ENCODE measurements at places on chromosomes 7 and 10.

GRCh38 chr7:92650391-92650790 is 60.2 kb upstream of the FAM133B start:
- no peak for DNase-seq

DNA sequence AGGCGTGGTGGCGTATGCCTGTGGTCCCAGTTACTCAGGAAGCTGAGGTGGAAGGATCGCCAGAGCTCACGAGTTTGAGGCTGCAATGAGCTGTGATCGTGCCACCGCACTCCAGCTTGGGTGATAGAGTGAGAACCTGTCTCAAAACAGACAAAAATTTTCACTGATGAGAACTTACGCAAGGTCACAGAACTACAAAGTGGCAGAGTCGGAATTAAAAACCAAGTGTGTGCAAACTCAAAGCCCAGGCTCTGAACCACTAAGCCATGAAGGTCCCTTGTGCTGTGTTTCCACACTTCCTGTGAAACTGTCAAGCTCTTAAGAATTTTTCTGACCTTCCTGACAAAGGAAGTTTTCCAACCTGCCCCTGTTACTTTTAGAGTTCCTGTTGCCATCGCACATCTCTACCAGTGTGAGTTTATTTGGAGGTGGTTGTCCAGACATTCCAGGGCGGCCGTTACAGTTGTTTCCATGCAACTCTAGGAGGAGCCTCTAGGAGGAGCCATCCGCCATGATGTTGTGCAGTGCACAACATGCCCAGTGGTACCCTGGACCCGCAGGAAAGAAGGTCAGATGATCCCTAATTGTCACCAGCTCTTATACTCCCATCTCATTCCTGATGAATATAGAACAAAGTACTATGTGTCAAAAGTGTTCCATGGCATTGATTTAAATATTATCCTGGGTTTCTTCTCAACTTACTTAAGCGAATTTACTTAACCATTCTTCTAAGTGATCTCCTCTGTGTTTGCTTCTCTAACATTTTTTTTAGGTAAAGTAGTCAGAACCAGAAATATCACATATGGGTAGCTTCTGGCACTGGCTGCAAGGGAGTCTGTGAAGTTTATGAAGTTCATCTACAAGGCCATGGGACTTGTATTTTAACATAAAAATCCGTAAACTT is 49.0 kb upstream of the LYZL1 start:
- peak; percentile 20 for DNase-seq

DNA sequence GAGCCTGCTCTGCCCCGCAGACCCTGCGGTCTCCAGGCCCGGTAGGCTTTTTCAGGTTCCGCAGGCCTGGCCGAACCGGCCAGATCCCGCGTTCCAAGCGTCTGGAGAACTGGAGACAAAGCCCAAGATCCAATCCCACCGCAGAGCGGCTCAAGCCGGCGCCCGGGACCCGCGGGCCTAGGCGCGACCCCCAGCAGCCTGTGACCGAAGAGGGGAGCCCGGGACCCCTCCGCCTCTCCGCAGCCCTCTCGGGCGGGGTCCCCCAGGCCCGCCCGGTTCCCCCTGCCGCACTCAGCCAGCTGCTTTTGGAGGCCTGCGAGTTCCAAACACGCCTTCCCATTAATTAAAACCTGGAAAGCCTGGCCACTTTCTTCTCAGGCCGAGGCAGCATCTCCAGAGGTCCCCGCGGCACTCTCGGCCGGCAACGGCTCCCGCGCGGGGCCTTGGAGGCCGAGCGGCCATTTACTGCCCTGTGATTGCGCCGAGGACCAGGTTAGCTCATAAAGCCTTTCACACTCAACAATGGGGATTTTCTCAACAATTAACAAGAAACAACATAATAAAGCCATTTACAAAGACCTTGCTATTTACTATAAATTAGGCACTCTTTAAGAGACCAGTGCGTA is 16.7 kb downstream of the SKIDA1 start:
- DNase-seq, result no peak

DNA sequence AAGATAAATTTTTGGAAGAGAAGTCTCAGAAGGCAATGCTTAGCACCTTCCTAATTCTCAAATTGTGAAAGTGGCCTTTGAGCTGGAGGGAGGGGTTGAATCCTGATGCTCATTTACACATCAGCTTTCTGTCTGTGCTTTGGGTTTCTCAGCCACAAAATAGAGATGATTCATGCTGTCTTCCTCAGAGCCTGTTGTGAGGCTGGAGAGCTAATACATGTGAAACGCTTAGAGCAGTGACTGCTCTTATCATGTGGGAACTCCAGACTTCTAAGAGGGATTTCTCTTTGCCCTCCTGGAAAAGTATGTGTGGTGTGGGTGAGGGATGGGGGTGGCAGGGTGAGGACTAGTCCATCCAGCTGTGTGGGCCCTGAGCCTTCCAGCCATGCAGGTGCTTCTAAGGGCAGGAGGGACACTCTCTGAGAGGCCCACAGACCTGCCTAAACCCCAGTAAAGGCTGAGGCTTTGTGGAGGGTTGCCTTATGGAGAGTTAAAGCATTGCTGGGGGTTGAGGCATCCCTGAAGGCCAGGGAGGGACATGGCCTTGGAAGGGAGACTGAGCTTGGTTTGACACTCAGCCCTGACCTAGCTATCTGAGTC is 4.8 kb upstream of the EVX1 start:
- DNase-seq, result peak; percentile 23

- DNase-seq, result peak; percentile 67
Observed at GRCh38 chr10:49606981-49607535, 3.1 kb upstream of the SLC18A3 start.

GRCh38 chr10:93222211-93222754 is 148.6 kb downstream of the CYP26A1 start:
- peak; percentile 43 for DNase-seq

DNA sequence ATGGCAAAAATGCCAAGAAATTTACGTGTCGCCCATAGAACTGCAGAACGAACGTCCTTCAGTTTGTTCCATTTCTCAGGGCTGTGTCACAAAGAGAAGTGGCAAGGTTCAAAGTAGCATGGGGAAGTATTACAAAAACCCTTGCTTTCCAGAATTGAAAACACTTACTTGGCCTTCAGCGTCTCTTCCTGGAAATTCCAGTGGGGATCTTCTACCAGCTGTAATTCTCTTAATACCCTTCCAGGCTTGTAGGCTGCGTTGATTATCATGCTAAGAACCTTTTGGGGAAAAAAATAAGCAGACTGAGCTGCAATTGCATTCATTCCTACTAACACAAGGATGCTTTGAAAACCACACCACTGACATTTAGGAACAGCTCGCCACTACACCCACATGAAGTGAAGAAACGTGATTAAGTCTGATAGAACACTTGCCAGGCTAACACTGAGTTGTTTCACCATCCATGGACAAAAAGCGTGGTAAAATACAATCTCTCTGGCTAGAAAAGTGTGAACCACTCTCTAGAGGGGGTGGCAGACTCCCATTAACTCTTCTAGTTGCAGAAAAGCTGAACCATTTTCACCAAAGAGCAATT is 222.3 kb downstream of the SFMBT2 start:
- no peak for DNase-seq

- no peak for DNase-seq
Observed at GRCh38 chr10:128684215-128684614, 558.0 kb upstream of the MKI67 start.

DNA sequence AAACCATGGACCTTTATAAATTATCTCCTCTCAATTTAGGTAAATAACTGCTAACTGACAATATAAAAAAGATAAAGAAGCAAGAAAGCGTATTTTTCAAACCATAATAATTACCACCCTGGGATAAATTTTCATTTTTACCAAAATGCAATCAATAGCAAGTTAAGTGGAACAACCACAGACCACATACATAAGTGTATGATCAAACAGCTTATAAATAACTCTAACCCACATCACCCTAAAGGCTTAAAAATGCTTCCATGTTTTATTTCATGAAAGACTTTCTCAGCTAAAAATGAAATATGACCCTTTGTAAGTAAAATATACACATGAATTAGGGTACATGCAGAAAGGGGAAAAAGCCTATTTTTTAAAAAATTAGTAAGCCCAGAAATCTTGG is 156.5 kb downstream of the SGMS1 start:
- DNase-seq, result no peak

DNA sequence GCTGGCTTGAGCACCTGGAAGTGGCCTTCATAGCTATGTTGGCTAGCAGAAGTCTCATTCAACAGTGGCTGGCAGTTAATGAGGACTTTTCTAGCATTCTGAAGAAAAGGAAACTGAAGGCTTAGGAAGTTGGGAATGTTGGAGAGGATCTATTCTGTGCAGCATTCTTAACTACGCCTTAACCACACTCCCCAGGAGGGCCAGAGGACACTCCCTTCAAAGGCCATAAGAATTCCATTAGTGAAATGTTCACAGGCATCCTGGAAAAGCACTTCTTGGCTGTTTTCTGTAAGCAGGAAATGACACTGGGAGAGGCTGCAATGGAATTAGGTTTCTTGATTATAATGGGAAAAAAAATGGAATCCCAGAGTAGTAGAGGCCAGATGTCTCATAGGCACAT is 188.9 kb downstream of the ARHGAP12 start:
- DNase-seq, result peak; percentile 99

DNA sequence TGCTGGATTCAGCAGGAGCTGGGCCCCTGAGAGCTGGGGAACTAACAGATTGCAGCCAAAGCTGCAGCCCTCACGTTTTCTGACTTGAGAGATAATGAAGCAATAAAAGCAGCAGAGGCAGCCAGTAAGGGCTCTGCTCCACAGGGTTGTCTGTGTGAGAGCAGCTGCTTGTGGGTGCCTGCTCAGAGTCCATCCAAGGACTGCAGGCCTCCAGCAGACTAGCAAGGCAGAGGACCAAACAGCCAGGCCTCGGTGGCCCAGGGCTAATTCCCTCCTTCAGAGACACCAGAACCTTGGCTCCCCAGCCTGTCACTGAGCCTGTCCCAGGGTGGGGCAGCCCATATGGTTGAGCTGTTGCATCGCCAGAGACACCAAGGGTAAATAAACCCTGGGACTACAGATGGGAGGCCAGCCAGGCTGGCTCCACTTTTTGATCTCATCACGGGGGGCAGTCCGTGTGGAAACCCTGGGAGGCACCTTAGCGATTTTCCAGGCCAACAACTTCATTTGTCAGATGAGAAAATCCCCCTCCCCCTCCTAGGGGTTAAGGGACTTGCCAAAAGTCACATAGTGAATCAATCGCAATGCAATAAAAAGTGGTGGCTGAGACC is 229.2 kb downstream of the WDR11 start:
- DNase-seq, result no peak

- DNase-seq, result peak; percentile 81
Observed at GRCh38 chr7:44461387-44461786, 29.1 kb downstream of the NUDCD3 start.

DNA sequence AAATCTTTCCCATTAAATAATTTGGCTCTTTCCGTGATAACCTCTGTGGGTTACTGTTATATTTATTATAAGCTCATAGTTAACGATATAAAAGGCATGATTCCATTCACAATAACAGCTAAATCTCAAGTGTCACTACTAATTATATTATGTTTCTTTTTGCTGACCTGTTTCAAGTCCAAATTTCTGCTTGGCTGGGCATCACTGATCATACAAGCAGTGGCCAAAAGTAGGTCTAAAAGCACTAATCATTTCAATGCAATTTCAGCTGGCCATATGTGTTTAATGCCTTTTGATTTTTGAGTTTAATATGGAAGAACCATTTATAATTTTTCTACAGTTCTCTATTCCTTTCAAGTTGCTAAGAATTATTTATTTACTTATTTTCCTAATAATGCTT is 110.7 kb downstream of the SEMA3A start:
- DNase-seq, result no peak

GRCh38 chr7:123682690-123683089 is 27.0 kb downstream of the LMOD2 start:
- peak; percentile 72 for DNase-seq

GRCh38 chr10:122678266-122678665 is 21.4 kb downstream of the C10orf120 start:
- DNase-seq, result no peak

DNA sequence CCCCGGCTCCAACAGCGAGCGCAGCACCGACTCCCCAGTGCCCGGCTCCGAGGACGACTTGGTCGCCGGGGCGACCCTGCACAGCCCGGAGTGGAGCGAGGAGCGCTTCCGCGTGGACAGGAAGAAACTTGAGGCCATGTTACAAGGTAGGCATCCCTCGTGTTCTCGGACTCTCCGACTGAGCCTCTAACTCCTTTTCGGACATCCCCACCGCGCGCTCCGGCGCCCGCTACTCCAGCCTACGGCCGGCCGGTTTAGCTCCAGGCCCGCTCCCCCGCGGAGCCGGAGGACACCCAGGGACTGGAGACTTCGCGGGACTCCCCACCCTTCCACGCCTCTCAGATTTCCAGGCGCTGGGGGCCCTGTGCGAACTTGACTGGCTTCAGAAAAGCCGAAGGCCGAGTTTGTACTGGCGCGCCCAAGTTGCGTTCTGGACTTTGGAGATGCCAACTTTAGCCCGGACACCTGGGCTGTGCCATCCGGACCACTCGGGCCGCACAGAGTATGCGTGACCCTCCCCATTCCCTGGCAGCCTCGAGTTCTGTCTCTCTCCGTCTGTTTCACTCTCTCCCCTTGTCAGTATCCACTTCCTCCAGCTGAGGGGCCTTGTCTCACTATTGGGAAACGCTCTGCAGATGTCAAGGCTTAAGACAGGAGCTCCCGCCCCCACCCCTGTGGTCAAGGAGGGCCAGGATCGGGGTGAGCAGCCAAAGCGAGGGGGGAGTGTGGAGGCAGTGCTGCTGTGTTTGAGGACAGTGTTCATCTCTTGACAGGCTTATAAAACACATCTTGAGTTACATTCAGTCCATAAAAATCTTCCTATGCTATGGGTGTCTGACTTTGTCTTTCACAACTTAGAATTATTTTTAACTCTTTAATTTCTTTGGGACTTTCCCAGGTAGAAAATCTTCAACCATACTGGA is 777 bp downstream of the BICC1 start:
- peak; percentile 85 for DNase-seq

- DNase-seq, result peak; percentile 30
Observed at GRCh38 chr7:27419581-27420177, 177.1 kb downstream of the EVX1 start.

Measured in fibroblast of upper back skin (primary cell).